ENCODE measurements at places on chromosomes 11 and 22.
A peak's percentile ranks its signal among the peaks of the same experiment; 100 is the strongest.

DNA sequence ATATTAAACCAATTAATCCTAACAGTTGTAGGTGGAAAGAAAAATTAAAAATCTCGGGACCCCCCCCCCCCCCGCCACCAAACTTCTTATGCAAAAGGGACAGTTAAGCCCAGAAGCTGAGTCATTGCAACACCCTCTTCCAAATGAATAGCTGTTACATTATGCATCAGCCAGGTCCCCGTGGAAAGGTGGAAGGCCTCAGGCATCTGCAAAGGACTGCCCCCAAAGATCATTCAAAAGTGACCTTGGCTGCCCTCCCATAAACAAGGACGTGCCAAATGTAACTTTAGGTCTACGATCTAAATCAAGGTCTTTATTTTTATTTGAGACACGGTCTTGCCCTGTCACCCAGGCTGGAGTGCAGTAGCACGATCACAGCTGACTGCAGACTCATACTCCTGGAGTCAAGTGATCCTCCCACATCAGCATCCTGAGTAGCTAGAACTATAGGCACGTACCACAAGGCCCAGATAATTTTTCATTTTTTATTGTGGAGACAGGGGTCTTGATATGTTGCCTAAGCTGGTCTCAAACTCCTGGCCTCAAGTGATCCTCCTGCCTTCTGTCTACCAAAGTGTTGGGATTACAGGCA, 22.8 kb downstream of the SYN3 start:
- DNase-seq, result no peak

- DNase-seq, result peak; percentile 41
These were observed 40.1 kb upstream of the CLMP start for GRCh38 chr11:123235117-123235655.

- DNase-seq, result no peak
These were observed 280.5 kb downstream of the TBC1D22A start for GRCh38 chr22:47042861-47043496.

DNA sequence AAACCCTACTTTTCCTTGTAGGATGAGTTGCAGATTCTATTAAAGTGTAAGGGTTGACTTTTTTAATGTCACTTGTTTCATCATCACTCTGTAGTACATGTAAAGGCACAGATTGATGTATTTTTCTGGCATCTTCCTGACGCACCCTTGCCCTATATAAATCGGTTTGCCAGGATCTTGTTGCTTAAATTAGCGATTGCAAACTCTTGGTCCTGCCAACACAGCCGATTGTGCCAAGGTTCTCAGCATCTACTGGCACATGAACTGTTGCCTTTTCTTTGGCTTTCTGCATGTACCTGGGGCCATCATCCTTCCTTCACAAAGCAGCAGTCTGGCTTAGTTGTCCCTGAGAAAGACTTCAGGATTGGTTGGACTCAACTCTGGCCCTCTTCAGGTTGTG, 7.5 kb upstream of the LIN7C start:
- DNase-seq, result no peak

DNA sequence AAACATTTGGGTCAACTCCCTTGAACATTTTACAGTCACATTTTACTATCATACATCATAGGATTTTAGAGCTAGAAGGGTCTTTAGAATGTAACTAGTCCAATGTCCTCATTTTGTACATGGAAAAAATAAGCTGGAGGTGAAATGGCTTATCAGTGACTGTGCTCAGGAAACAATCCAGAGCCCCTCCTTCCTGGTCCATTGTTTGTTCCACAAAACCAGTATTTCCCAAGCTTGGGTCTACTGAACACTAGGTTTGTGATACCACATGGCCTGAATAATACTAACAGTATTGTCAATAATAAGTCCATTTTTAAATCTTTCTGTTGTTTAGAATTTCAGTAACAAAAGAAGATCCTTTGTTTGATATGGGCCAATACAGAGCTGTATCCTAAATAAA, 27.1 kb downstream of the PDGFD start:
- DNase-seq, result no peak

- DNase-seq, result peak; percentile 87
These were observed 14.4 kb downstream of the IL18BP start for GRCh38 chr11:72012897-72013721.

DNA sequence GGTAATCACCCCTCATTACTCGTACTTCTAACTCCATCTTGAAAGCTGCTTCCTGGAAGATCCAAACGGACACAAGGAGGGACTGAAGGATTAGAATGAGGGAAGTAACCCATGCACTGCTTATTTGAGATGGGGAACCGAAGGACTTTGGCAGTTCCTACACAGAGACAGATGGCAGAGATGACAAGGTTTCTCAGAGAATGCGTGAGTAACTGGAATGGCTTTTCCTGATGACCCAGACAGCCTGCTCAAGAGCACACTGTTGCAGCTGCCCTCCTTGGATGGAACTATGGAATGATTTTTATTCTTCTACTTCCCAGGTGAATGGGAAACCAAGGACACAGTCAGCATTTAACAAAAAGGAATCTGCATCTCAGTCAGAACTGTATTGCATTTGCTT, 7.3 kb downstream of the KCNJ11 start:
- DNase-seq, result no peak

DNA sequence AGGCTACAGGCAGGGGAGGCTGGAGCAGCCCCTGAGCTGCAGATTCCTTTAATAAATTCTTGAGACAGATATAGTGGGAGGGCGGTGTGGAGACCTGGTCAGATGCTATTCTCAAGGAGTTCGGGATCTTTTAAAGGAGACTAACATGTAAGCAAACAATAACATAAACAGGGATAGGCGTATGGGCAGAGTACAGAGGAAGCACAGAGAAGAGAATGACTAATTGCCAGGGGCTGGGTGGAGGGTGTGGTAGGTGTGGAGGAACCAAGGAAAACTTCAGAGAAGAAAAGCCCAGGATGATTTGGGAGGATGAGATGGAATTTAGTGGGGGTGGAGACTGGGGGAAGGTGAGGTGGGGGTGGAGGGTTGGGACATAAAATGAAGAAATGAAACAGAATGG, 9.7 kb upstream of the HEPHL1 start:
- no peak for DNase-seq
